ENCODE measurements at places on chromosomes 5 and 9.

DNA sequence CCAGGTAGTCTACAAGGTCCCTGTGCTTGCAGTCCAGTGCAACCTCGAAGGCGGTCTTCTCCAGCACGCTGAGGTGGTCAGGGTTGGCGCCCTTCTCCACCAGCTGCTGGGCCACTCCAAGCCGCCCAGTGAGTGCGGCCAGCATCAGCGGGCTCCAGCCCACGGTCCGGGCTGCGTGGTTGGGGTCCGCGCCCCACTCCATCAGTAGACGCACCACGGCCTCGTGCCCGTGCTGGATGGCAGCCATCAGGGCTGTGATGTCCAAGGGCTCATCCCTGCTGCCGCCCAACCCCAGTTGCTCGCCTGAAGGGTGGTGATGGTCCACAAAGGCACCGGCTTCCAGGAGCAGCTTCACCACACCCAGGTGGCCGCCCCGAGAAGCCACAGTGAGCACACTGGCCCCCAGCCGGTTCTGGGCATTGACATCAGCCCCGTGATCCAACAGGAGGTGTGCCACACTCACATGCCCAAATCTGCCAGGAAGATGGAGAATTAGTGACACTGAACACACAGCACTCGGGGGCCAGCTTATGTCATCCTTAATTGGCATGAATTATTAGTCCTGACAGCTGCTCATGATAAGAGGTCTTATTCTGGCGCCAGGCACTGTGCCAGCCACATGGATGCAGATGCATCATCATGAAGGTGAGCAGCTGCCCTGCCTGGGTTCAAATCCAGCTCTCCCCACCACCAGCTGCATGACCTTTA lies 6.1 kb downstream of the ANKS6 start:
- DNase-seq = no peak

DNA sequence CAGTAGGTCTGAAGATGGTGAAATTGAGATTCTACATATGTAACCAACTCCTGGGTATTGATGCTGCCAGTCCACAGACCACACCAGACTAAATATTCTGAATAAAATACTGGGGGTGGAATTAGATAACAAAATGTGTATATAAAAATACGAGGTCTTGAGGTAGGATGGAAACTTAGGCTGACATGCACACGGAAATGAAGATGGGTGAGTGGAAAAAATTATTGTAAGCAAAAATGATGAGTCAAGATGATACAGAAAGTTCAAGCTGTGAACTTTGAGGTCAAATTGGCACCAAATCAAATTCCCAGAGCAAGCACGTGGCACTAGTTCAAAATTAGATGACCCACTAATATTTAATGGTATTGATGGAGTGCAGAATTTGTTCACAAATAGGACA lies 713.4 kb upstream of the ACO1 start:
- no peak for DNase-seq

DNA sequence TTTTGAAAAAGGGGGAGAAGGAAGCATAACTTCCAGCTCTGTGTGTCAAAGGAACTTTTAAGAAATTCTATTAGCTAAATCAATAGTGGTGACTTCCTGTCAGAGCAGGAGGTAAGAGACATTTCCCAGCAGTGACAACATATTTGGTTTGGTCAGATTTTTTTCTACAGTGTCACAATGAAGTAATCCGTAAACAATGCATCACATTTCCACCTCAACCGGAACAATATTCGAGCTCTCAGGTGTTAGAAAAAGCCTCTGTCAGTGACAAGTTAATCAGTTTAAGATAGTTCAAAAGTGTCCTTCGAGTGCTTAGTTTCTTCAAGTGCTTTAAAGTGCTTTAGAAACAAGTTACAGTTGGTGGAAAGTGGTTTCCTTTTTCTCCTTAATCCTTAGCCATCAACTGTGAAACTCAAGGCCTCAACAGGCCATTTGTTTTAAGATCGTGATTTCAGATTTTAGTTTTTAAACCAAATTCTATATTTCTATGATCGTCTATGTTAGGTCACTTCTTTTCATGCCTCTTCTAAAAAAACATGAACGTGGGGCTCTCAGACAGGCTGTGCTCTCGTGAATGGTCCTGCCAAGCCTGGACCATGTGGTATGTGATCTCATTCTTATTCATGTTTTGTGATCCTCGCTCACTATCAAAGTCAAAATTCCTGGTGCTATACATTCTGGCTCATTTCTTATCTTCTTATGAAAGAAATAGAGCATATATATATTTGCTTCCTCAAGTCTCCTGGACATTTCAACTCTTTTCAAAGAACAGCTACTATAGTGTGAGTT lies 181.9 kb upstream of the HMHB1 start:
- no peak for DNase-seq

GRCh38 chr5:111254613-111255012 lies 30.4 kb downstream of the CAMK4 start:
- peak; percentile 81 for DNase-seq

GRCh38 chr5:74543162-74543995 lies 97.1 kb downstream of the ENC1 start:
- DNase-seq = no peak

DNA sequence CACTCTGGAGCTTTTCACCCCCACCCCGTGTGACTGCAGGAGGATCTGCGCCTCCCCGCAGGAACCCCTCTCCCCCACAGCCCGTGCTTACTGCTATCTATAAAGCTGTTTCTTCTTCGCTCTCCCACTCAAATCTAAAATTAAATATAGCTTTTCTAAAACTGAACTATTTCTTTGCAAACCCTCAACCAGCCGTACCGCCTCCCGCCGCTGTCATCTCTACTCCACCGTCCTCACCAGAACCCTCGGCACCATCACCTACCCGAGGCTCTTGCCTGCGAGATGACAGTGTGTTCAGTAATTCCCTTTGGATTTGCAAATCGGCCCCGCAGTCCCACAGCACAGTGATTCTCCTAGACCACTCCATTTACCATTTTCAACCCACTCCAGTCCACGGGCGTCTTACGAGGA lies 13.6 kb downstream of the LPCAT1 start:
- no peak for DNase-seq

Data from CD4-positive, alpha-beta T cell treated with Interleukin-21 for 1 hour (primary cell).